Gastroesophageal sphincter (tissue), 4 donors: ENCODE measurements at places on chromosomes 1 and 21.

DNA sequence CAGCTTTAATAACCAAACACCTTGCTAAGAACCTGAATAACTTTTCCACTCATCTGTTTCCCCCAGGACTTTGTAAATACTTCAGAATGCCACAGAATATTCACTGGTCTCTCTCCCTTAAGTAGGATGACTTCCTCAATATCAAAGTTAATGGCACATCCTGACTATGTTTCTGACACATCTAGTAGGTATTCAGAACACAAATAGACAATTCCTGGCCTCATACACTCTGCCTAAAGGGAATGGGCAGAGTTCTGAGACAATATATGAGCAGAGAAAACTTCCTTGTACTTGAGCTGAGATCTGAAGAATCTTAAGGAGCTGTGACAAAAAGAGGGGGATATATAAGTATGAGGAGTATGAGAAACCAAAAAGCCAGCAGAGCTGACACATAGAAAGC lies 34.8 kb downstream of the ANKRD13C start:
- no peak for ATAC-seq

- ATAC-seq, result no peak
Observed at GRCh38 chr1:246320286-246320685, 186.8 kb downstream of the SMYD3 start.

DNA sequence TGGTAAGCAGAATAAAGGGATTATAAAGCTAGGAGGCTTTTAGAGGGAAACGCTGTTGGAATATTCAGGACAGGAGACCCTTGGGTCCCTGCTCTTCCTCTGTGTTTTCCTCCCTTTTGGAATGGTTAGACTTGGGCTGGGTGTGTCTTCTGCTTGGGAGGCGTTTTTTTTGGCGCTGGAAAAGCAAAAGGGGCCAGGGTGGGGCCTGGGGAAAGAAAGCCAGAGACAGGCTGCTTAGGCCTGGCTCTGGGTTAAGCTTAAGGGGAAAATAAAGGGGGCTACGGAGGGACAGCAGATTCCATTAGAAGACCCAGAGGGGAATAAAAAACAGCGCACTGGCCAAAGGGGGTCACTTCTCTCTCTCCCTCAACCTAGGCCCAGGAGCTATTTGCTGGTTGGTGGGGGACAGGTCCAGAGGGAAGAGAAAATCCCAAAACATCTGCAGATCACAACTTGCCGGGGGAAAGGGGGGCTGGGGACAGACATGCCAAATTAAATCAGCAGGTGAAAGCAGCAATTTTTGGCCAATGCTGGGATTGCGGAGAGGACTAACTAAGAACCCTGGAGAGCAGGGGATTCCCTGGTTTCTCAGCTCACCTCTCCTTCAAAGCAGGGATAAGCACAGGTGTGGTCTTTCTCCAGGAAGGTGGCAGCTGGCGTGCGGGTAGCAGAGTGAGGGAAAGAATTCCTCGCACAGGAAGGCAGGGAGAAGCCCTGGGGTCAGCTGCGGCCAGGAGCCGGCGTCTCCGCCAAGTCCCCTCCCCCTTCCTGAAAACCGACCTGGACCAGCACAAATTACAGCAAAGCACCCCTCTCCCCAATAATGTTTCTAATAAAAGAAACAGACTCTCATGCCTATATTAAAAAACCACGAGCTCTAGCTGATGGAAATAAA lies 82.2 kb upstream of the AK4 start:
- ATAC-seq, result no peak

- no peak for ATAC-seq
Observed at GRCh38 chr1:20443703-20444586, 42.1 kb downstream of the CAMK2N1 start.

- ATAC-seq, result no peak
Observed at GRCh38 chr21:25759573-25759972, 24.8 kb downstream of the GABPA start.

GRCh38 chr1:217943361-217943760 lies 312.2 kb downstream of the SPATA17 start:
- ATAC-seq, result no peak

DNA sequence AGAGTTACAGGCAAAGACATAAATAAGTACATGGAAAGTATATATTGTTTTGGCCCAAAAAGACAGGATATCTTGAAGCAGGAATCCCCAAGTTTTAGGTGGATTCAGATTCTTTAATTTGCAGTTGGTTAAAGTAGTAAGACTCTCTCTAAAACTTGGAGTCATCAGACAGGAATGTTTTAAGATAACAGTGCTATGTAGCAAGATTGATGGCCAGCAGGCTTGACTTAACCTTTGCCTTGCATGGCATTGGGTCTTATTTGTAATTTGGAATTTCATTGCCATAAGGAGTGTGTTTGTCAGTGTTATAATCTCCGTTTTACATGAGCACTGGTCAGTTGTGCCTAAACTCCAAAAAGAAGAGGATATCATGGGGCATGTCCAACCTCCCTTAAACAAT lies 727.6 kb upstream of the CHRM3 start:
- no peak for ATAC-seq

DNA sequence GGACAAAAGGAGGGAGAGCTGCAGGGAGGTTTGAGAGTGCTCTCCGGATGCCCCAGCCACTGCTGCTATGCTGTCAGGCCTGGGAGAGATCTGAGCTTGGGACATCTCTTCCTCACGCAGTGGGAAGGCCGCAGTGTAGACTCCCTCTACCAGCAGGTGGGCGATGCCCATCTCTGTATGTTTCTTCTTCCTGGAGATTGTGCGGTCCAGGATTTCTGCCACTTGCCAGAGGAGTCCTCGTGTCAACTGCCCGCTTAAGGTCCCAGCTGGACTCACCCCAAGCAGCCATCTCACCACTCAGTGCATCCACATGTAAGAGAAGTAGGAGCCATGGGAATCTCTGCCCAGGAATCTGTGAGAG lies 10.9 kb downstream of the CPLANE2 start:
- ATAC-seq, result no peak

GRCh38 chr1:207787776-207788175 lies 35.9 kb downstream of the CD46 start:
- no peak for ATAC-seq

DNA sequence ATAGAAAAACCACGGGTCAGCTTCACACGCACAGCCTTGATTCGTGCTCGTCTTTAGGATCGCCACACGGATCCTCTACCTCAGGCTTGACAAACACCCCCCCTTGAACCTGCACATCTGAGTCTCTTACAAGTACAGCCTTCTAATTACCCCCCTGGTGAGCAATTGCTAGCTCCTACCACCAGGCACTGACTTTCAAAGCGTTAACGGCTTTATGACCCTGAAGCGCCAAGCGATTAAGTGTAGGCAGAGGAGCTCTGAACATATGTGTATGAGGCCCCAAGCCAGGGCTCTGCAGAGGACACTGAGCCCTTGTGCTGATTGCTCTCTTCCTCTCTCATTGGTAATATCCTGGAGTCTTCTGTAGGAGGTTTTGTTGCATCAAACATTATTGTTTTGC lies 55.7 kb upstream of the EPHA8 start:
- ATAC-seq, result no peak

DNA sequence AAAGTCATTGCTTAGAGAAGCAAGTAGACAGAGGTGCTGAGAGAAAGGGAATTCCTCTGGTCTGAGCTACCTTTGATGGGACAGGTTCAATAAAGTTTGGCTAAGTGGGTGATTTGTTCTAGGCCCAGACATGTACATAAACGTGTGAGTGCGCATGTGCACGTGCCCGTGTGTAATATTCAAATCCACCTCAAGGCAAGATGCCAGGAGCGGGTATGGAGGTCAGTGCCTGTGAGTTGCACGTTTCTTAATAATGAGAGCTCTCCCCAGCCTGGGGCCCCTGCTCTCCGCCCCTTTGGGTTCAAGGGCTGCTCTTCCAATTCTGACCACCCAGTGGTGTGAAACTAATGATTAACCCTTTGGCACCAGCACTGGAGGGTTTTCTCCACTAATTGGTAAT lies 53.8 kb upstream of the LMO4 start:
- no peak for ATAC-seq

DNA sequence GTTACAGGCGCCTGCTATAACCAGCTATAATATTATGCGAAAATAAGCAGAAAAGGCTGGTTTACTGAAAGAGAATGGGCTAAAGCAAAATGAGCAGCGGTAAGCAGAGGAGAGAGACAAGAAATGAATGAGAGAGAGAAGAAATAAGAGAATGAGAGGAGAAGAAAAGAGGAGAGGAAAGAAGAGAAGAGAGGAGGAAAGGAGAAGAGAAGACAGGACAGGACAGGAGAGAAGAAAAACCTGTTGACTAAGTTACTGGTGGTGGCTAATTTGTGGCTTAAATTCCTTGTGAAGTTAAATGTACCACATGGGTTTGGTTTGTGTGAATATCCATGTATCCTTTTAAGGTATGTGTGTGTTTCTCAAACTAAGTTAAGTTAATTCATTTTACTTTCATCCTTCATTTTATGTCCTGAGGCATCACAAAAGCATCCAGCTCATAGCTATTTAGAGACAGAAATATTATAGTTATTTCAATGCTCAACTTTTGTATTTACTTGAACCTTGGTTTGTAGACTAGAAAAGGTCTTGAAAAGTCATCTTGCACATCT lies 3.1 kb upstream of the DDR2 start:
- ATAC-seq, result no peak

DNA sequence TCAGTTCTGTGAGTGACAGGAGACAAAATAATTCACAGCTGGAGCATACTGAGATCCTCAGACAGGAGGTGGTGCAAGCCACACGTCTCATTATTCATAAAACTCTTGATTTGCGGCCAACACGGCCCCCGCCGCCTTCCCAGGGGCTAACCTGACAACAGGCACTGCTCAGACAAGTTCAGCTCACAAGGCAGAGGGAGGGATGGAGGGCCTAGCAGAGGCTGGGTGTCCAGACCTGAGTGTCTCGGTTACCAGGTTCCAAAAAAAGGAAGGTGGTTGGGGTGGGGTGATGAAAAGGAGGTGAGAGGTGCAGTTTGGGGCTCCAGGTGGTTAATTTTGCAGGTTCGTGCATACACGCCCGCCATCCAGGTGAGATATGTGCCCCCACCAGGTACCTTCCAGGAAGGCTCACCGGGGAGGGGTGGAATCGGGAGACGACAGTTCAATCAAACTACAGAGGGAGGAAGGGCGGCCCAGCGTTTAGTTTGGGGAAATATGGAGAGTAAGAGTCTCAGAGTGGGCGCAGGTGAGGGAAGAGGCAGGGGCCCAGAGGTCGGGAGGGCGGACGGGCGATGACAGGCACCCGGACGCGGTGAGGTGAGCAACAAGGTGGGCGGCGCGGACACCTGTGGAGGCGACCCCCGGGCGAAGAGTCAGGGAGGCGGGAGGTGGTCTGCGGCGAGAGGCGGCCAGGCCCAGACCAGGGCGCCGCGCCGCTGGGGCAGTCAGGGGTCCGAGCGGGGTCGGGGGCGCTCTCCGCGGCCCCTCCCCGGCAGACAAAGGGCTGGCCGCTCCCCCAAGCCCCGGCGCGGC lies 629 bp downstream of the CTNNBIP1 start:
- no peak for ATAC-seq

GRCh38 chr1:95650631-95651030 lies 416.6 kb downstream of the RWDD3 start:
- no peak for ATAC-seq

- ATAC-seq, result no peak
Observed at GRCh38 chr1:18611311-18611710, 19.3 kb upstream of the PAX7 start.

- ATAC-seq, result no peak
Observed at GRCh38 chr1:31020007-31020790, 45.3 kb downstream of the PUM1 start.

- no peak for ATAC-seq
Observed at GRCh38 chr1:70360321-70360720, 5.8 kb upstream of the ANKRD13C start.

- no peak for ATAC-seq
Observed at GRCh38 chr1:28036431-28036830, 52.0 kb downstream of the EYA3 start.

DNA sequence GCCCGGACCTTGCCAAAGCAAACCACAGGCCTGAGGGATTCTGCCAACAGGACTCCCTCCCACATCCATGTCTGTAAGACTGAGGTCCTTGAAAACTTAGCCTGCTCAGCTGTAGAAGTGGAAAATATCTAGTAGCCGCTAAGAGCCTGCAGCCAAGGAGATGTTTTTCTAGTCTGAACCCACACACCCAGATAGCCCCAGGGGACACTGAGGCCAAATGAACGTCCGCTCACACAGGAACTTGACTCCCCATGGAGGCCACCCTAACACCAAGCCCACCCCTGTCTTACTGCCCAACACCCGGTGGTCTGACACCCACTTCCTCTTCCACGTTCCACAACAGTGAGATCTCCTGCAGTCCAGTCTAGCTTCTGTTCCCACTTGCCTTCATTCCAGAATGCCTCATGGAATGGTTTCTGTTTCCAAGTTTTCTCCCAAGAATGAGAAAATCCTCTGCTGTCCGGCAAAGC lies 174.8 kb downstream of the PLPP3 start:
- peak; percentile 62 for ATAC-seq

GRCh38 chr1:108028841-108029388 lies 63.9 kb upstream of the VAV3 start:
- no peak for ATAC-seq

GRCh38 chr1:173917149-173917548 lies at the start of gene SERPINC1:
SERPINC1 (minus strand) TSS chr1:173917327; CDS start chr1:173917259, 68 bp downstream.
- ATAC-seq, result no peak

DNA sequence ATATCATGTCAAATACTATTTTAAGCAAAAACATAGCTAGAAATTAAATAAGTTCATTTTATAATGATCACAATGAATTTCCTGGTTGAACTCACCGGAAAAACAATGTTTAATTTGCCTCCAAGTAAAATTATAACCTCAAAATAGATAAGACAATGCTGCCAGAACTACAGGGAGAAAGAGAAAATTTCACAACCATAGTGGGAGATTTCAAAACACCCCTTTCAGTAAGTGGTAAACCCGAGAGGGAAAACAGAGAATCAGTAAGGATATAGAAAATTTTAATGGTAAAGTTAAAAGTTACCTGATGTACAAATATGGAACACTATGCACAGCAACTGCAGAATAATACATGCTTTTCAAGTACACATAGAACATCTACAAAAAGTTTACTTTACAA lies 43.2 kb upstream of the PLA2G4A start:
- ATAC-seq, result no peak

DNA sequence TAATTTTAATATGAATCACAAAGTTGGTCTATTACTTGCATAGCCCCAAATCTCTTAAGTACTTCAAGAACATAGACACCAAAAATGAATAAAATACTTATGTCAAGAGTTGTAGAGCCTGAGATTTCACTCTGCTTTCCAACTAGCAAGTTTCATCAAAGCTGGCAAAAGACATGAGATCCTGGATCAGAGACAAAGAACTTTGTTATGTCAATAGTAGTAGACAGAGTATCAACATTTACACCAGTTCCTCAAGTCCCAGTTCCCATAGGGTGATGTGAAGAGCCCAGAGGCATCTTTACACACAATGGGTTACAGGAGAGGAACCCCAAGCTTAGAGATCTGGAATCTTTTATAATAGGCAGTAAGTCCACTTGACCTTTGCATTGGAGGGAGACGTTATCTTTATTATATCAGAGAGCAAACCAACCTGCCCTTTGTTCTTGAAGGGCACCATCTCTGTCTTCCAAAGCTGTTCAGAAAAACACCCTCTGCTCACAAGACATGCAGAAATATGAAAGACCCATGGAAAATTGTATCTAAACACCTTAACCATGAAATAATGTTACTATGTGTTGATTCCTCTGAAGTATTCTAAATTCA lies 174.4 kb upstream of the GALNT2 start:
- ATAC-seq, result no peak
